ENCODE measurements at places on chromosomes 7 and 10. TPM values are rescaled to one million over a fixed set of nuclear protein-coding genes. Genes with fewer than 3 reads are reported as not detected.

The C7orf25 gene
- 7.5 TPM for total RNA-seq

The VAX1 gene
- not detected for total RNA-seq

The ASIC3 gene
- 4.8 TPM for total RNA-seq

The SLC13A4 gene
- not detected for total RNA-seq

The CNTNAP2 gene
- 7.4 TPM for total RNA-seq

All from B cell (primary cell).